Forelimb muscle (tissue), 1 donor: ENCODE measurements at places on chromosomes 12 and 14.

GRCh38 chr12:26425587-26426260 is 230.4 kb downstream of the SSPN start:
- no peak for DNase-seq

GRCh38 chr14:80468331-80469122 is 257.2 kb upstream of the DIO2 start:
- no peak for DNase-seq

- DNase-seq, result no peak
These were observed 218.1 kb downstream of the APAF1 start for GRCh38 chr12:98863167-98863566.

- no peak for DNase-seq
These were observed 147.5 kb downstream of the SLC38A6 start for GRCh38 chr14:61128382-61129167.

- no peak for DNase-seq
These were observed 468.8 kb downstream of the BCL11B start for GRCh38 chr14:98803196-98803595.

- DNase-seq, result no peak
These were observed 977.1 kb downstream of the AACS start for GRCh38 chr12:126042286-126042685.

DNA sequence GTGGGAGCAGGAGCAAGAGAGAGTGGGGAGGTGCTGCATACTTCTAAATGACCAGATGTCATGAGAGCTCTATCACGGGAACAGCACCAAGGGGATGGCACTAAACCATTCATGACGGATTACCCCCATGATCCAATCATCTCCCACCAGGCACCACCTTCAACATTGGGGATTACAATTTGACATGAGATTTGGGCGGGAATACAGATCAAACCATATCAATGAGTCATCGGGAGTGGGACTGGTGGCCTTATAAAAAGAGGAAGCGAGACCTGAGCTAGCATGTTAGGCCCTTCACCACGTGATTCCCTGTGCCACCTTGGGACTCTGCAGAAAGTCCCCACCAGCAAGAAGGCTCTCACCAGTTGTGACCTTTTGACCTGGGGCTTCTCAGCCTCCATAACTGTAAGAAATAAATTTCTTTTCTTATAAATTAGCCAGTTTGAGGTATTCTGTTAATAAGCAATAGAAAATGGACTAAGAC is 28.7 kb downstream of the COX8C start:
- no peak for DNase-seq

- DNase-seq, result no peak
These were observed 38.2 kb upstream of the OAS1 start for GRCh38 chr12:112868459-112869041.

DNA sequence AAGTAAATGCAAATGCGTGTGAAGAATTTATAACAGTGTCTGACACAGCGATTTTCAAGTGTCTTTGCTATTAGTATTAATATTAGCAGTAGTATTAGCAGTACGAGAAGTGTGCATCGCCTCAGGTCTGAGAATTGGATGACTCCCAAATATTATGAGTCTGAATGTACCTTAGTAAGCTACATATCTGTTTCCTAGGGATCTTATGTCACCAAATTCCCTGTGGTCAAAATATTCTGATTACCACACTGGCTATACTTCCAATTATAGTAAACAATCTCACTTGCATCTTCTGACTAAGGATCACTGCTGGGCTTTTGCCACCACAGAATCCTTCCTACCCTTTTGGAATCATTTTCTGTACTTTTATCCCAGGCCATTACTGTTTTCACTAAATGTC is 396.0 kb upstream of the MIS18BP1 start:
- DNase-seq, result no peak

- DNase-seq, result no peak
These were observed 7.3 kb downstream of the SCYL2 start for GRCh38 chr12:100274291-100274690.

DNA sequence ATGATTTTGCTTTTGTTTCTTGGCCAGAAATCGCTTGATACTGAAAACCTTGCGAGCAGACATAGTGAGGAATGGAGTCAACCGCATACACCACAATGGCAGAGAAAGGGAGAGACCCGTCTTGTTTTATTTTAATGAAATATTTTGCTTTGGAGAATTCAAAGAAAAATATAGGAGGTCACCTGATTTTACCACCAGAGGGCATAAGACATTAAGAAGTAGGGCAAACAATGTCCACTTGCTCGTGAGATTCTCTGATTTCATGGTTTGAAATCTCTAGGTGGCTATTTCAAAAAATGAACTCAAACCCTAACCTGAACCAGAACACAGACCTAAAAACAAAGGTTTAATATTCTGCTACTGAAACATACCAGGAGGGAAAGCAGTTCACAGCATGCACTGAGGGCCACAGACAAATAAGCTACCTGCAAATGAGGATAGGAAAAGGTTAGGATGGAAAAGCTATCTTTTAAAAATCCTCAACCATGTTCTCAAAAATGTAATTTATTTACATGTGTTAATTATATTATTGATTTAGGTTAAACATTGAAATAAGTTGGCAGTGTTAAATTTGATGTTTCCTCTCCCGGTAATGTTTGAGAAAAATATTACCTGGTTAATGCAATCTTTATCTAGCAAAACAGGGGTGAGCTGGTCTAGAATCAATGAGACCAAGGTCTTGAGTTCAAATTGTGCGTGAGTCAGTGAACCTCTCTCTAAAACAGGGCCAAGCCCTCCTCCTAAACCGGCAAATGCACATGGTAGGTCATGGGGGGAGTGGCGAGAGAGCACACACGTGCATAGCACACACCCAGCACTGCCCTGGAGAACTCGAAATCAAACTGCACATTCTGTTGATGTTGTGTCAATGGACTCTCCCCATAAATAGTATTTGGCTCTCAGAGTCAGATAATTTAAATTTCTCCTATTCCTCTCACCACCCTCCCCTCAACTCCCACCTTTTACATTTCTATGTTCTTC is 12.5 kb downstream of the IFNG-AS1 start:
- no peak for DNase-seq

DNA sequence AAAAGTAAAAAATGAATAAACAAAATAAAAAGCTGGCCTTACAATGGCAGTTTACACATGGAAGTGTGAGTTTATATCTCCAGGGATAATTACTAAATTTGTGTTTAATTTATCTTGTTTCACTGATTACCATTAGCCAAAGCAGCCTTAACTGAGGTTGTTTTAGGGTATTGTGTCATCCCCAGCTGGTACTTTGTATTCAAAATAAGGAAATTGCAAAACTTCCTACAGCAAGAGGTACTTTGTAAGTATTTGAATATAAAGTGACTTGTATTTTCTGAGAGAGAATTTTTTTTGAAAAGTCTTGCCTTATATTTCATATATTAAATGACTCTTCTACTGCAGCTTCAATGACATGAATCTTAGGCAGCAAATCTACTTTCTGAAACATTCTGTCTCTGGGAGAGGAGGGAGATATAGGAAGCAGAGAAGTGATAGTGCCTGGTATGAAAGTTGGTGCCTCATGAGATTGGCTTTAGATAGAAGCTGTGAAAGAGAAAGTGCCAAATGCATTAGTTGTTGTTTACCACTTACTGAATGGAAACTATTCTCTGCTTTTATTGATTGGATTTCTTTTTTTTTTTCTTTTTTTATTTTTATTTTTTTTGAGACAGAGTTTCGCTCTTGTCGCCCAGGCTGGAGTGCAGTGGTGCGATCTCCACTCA is 6.7 kb downstream of the FNTB start:
- no peak for DNase-seq

DNA sequence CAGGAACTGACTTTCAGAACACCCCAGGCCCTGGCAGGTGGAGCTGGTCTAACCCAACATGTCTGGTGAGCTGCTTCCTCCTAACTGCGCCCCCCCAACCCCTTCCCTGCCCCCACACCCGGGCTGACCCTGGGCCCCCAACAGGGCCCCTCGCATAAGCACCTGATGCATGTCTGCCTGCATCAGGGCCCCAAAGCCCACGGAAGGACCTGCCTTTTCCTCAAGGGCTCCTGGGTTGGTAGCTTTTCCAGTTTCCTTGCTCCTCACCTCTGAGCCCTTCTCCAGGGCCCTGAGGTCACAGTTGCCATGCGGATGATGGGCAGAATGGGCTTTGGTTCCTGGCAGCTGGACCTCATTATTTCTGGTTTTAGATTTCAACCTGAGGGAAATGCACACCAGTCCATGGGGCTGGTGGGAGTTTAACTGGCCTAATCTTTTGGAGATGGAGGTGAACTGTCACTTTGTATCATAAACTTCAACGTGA is 18.5 kb downstream of the TESC start:
- DNase-seq, result no peak

DNA sequence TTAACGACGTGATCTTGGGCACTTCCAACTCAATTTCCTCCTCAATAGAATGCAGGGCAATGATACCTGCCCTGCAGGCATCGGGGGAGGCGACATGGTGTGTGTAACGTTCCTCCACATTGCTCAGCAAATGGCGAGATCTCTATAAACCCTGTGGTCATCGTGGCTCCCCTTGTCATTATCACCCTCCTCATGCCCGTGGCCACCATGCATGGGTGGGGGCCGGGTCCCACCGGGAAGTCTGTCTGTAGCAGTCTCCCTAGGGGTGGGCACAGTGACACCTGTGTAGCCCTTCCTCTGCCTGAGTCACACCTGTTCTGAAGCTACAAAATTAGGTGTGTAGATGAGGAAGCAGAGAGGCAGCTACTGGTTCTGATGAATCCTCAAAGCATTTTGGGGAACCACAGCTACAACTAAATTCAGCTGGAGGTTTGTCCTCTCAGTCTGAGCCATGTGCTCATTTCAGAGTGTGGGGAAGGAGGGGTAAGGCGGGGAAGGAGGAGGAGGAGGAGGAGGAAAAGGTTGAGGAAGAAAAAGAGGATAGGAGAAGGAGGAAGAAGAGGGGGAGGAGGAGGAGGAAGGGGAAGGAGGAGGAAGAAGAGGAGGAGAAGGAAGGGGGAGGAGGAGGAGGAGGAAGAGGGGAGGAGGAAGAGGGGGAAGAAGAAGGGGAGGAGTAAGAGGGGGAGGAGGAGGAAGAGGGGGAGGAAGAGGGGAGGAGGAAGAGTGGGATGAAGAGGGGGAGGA is 11.0 kb upstream of the CACNA2D4 start:
- DNase-seq, result no peak

DNA sequence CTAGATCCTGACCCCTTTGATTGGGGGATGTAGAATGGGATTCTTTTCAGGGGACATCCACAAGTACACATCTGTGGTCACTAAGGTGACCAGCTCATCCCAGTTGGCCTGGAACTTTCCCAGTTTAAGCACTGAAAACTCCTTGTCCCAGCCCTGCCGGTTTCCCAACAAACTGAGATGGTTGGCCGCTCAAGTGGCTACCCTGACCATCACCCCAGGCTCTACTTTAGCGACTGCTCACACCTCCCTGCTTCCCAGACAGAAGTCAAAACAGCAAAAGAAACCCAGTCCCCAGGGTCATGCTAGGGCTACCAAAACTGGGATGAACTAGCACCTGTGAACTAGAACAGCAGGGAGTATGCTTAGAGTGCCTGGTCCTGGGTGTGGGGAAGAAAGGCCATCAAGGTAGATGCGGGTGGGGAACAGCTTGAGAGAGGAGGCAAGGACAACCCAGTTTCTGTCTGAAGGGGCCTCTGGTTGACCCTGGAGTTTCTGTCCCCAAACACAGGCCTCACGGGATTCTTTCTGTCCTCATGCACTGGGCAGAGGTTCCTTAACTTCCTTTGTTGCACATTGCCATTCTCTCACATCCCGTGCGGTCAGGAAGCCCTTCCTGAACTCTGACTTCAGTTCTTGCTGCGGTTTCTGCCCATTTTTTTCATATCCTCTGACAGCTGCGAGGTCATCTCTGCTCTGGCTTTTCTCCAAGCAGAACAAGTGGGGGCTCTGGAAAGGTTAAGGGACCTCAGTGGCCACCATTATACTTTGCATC is 1.6 kb downstream of the LTB4R start:
- no peak for DNase-seq

GRCh38 chr12:32714772-32715171 is 35.7 kb downstream of the DNM1L start:
- no peak for DNase-seq

DNA sequence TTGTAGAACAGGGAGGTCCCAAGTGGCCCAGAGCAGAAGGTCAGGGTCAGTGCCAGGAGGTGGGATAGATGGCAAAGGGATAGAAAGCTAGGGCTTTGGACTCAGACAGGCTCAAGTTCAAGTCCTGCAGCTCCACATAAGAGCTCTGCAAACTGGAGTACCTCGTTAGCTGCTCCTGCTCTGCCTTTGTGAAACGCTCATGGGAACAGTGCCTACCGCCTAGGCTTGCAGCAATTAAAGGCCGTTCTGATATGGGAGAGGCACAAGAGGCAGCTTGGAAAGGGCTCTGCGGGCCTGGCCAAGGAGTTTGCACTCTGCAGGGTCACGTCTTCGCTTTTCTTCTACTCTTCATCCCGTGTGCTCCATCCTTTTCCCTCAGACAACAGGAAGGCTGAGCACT is 54.1 kb downstream of the MAP1LC3B2 start:
- DNase-seq, result no peak

DNA sequence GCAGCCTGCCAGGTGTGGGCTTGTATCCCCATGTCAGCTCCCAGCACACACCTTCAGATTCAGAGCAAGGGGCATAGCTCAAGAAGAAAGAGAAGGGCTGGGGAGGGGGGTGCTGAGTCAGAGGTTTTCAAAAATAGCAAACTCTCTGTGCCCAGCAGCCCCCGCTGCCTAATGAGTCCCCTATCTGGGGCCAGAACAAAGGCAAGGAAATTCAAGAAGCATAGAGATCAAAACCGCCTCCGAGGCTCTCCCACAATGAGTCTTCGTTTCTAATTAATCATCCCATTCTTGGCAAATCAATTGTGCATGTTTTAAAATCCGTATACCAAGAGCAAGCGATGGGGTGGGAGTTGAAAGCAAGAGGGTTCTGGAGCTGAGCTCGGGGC is 19.5 kb upstream of the CMKLR1 start:
- no peak for DNase-seq

DNA sequence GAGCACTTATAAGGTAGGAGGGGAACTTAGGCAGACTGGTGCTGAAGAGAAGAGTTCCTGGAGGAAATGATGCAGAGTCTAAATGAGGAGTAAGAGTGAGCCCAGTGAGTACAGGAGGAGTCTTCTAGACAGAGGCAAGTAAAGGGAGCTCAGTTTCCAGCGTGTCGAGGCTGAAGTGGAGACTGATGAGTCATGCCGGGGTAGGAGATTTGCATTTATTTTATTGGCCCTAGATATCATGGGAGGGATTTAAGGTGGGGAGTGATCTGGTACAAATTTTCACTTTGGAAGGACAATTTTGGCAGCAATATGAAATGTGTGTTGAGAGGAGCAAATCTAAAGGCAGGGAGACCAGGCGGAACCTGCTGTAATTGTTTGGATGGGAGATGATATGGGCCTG is 157.5 kb downstream of the TTC8 start:
- DNase-seq, result no peak
